KG1 (cell line): ENCODE measurements at places on chromosomes 3 and 15.

GRCh38 chr3:8578282-8578681 is 66.3 kb downstream of the SSUH2 start:
- DNase-seq, result no peak

DNA sequence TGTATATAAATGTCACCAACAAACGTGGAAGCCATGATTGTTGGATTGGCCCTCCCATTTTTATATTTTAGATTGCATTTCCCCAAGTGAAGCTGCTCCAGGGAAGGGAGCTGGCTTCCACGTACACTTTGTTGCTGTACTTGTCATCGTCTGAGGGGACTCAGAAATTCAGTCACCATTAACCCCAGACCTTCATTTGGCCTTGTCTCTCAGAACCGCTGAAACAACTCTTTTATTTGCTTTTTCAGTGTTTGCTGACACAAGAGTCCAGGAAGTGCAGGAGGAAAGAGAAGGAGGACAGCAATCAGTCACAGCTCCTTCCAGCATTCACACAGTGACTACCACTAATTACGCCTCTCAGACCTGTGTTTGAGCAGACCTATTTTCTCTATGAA is 276.5 kb downstream of the TBL1XR1 start:
- DNase-seq, result no peak

DNA sequence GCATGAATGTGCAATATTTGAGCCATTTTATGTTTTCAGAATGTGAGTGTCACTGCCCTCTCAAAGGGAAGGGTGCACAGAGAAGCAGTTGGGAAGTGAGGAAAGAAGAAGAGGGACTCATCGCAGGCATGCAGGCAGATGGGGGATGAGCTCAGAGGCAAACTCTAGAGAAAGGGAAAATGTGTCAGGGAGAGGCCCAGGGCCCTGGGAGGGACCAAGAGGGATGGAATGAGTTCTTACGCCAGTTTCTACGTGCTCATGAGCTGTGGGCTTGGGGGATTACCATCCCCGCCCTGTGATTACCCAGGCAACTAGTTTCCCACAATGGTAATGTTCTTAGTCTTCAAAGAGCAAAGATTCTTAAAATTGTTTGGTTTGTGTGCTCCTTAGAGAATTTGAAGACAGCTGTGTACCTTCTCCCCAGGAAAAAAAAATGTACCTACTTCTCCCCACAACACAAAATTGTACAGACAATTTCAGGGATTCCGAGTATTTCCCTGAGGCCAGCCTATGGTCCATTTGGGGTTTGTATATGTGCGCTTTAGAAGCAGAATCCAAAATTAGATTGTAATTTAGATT is 17.8 kb downstream of the GCSAM start:
- no peak for DNase-seq

DNA sequence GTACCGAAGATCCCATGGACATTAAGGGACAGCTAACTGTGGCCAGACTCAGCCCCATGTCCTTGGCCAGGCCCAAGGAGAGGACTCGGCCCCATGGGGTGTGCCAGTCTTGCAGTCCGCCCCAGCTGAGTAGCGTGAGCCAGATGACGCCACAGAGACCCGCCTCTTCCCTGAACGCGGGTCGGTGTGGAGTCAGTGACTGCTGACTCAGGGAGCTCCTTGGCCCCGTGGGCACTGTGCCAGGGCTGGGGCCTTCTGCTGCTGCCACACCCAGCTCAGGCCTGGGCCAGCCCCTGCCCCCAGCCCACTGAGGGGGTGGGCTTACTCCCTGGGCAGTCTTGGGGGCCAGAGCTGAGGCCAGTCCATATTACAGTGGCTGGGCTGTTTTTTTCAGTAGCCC is 52.8 kb downstream of the PLXNA1 start:
- DNase-seq, result no peak

DNA sequence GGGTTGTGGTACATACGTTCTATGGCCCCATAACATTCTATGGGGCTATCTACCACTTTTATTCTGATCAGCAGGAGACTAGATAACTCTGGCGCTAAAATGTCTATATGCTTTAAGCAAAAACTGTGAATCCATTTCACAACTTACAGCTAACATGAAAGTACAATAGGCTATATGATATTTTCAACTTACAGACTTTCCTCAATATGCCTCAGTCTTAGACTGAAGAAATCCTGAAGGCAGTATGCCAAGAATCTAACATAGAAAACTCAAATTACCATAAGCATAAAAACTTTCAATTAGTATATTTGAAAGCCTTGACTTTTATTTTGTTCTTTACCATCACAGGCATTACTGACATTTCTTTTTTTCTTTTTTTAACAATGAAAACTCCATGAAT is 81.4 kb downstream of the CBLB start:
- no peak for DNase-seq

- no peak for DNase-seq
Measured at GRCh38 chr15:89822026-89822425, 7.4 kb upstream of the ANPEP start.
